ENCODE measurements at places on chromosomes 11 and 22.
A peak's percentile ranks its signal among the peaks of the same experiment; 100 is the strongest.

DNA sequence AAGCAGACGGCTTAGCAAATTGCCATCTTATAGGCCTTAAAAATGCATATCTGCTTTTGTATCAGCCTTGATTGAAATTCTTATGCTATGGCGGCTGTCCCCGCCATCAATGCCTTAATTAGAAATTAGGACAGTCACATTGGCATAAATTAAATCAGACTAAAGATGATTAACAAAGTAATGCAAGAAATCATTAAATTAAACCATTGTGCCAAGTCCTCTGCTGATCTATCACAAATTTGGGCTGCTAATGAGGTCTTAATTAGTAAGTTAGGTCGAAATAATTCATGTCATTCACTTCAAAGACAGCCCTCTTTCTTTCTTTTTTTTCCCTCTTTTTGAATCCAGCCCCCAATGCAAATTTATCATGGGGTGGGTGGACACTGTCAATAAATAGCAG, 159.3 kb downstream of the MIAT start:
- no peak for DNase-seq

GRCh38 chr11:65419772-65420481, 2.7 kb upstream of the NEAT1 start:
- DNase-seq: peak; percentile 79

DNA sequence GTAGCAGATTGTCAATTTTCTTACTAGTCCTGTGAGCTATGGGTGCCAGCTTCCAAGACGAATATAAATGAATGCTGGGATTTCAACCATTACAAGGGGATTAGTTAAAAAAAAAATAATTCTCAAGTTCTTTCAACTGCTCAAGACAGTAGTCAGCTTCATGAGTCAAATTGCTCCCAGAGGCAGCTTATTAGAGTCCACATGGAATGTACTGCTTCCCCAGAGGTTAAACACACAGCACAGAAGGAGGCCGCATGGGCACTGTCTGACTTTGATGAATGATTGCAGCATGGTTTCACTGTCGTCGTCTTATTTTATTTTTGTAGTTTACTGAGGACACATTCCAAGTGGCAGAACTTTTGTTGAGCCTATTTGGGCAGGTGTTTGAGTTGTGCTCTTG, 563.2 kb downstream of the TMEM135 start:
- DNase-seq: no peak

DNA sequence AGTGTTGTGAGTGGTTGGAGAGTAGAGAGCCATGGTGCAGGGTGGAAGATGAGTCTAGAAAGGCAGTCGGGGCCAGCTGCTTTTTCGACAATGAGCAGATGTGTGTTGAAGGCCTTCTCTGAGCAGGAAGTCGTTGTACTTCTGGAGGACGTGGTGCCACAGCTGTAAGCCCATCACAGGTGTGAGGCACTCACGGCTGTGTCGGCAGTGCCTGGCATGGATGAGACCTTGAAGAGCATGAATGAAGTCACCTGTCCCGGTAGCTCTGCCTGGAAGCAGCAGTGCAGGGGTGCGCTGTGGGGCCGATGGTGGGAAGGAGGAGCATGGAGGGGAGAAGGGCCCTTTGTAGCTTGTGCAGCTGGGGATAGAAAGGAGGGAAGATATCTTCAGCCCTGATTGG, 165.2 kb downstream of the PKNOX2 start:
- no peak for DNase-seq

DNA sequence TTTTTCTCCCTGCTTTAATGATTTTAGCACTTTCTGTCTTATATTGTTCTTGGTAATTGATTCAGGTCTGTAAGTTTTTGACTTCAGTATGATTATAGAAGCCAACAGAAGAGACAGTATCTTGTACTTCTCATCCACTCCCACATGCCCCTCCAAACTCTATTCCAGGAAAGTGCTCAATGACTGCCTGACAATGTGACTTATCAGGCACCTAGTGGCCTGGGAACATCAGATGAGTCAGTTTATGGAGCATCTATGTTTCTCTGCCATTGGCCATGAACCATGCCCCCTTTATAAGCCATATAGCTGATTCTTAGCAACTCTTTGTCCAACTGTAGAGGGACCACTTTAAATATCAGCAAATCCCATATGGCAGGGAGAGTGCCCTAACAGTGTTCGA, 179.2 kb upstream of the MTMR2 start:
- no peak for DNase-seq

DNA sequence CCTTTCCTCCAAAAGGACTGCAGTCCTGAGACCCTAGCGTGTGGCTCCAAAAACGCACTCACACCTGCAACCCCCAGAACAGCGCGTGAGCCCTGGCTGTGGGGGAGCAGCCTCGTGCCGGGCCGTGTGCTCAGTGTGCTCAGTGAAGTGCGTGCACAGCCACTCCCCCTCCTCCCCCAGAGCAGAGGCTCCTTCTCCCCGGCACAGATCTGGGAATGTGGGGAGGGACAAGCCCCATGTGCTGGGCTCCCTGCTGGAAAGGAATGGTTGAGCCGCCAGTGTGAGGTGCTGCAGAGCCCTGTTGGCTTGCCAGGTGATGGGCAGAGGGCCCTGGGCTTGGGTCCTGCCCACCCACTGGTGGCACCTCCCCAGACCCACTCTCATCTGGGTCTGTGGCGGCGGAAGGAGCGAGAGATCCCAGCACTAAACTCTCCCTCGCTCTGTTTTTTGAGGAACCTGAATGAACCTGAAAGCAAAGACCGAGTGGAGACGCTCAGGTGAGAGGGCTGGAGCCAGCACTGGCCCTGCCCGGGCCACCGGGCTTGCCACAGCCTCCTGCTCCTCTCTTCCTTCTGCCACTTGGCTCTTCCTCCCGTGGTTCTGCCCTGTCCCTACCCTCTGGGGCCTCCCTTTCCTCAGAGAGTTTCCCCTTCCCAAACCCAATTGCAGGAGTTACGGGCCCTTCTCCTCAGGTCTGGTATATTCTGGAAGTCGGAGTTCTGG, 9.0 kb downstream of the RCOR2 start:
- no peak for DNase-seq

- no peak for DNase-seq
These were observed 13.7 kb upstream of the GNB1L start for GRCh38 chr22:19868333-19868732.

- DNase-seq: no peak
These were observed at the start of gene NAALAD2 for GRCh38 chr11:90134478-90135003. Gene NAALAD2, plus strand, starts transcription at chr11:90134663. Its CDS starts 96 bp downstream, at chr11:90134759.

GRCh38 chr22:20552443-20553401, 45.3 kb downstream of the MED15 start:
- DNase-seq: no peak

DNA sequence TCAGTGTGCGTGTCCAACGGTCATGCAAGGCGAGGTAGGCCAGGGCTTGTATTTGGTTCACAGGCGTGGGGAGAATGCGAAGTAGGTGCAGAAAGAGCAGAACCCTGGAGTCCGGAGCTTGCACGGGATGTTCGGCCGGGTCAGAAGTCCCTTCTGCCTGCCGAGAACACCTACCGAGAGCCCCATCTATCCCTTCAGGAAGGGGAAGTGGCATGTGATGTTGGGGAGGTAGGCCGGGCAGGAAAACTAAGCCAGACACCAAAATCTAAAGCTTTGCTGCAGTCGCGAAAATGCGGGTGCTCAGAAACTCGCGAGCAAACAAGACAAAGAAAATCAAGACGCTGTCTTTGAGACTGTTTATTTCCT, 435 bp upstream of the TAF6L start:
- no peak for DNase-seq

DNA sequence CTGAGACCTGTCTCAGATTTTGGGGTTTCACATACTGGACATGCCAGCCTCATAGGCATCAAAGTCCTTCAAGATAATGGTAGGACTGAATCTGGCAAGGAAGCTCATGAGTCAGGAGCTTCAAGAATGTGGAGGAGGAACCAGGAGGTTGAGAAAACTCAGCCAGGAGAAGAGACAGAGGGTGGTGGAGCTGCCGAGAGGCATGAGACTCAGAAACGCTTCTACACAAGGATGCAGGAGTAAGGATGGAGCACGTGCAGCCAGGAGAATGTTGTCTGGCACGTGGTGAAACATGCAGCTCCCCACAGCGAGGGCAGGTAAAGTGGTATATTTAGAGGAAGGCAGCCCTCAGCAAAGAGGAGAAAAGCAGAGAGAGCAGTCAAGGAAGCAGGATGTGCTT, 148.7 kb upstream of the ISX start:
- DNase-seq: no peak

- no peak for DNase-seq
These were observed 22.0 kb downstream of the MFNG start for GRCh38 chr22:37464181-37464580.

DNA sequence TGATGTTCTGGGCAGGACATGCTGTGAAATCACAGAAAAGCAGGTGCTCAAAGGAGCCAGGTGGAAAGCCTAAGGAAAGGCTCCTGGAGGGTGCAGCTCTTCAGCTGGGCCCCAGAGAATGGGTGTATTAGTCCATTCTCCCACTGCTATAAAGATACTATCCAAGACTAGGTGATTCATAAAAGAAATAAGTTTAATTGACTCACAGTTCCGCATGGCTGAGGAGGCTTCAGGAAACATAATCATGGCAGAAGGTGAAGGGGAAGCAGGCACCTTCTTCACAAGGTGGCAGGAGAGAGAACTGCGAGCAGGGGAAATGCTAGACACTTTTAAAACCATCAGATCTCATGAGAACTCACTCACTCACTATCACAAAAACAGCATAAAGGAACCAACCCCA, 43.1 kb upstream of the DEUP1 start:
- DNase-seq: no peak

- no peak for DNase-seq
These were observed 723.3 kb downstream of the NTM start for GRCh38 chr11:132093536-132094259.

GRCh38 chr11:130829920-130830511, 86.3 kb downstream of the SNX19 start:
- DNase-seq: no peak

GRCh38 chr11:88950975-88951374, 114.8 kb downstream of the GRM5 start:
- DNase-seq: no peak

- no peak for DNase-seq
These were observed 73.2 kb downstream of the FAT3 start for GRCh38 chr11:92297567-92298553.

GRCh38 chr11:108708173-108708572, 43.3 kb downstream of the DDX10 start:
- DNase-seq: no peak

DNA sequence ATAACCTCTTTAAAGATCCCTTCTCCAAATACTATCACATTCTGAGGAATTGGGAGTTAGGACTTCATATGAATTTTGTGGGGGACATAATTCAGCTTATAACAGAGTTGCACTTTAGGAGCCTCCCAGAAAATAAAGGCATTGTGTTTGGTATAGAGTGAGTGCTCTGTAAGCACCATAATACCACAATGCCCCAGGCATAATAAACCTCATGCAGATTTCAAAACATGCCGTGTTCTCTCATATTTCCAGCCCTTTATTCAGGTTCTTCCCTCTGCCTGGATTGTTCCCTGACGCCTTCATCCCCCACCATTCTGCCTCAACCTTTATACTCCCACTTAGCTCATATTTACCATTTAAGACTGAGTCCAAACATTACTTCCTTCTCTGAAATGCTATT, 398.8 kb upstream of the FAT3 start:
- DNase-seq: no peak

GRCh38 chr11:32581556-32581955, 2.1 kb upstream of the EIF3M start:
- no peak for DNase-seq

DNA sequence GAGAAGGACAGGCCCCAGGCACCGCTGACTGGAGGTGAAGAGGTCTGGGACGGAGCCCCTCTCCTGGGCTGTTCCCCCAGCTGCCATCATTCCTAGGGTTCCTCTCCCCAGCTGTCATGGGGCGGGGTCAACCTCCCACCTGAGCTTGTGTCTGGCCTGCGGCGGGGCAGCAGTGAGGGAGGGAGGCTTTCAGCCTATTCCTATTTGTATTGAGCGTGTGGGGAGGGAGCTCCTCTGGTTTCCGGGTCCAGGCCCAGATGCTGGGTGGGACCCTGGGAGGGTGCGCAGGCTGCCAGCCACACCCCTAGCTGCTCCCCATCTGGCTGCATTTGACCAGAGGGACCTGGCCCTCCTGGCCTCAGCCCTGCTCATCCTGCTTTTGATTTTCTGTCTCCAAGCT, 13.7 kb downstream of the TSPAN4 start:
- DNase-seq: no peak

DNA sequence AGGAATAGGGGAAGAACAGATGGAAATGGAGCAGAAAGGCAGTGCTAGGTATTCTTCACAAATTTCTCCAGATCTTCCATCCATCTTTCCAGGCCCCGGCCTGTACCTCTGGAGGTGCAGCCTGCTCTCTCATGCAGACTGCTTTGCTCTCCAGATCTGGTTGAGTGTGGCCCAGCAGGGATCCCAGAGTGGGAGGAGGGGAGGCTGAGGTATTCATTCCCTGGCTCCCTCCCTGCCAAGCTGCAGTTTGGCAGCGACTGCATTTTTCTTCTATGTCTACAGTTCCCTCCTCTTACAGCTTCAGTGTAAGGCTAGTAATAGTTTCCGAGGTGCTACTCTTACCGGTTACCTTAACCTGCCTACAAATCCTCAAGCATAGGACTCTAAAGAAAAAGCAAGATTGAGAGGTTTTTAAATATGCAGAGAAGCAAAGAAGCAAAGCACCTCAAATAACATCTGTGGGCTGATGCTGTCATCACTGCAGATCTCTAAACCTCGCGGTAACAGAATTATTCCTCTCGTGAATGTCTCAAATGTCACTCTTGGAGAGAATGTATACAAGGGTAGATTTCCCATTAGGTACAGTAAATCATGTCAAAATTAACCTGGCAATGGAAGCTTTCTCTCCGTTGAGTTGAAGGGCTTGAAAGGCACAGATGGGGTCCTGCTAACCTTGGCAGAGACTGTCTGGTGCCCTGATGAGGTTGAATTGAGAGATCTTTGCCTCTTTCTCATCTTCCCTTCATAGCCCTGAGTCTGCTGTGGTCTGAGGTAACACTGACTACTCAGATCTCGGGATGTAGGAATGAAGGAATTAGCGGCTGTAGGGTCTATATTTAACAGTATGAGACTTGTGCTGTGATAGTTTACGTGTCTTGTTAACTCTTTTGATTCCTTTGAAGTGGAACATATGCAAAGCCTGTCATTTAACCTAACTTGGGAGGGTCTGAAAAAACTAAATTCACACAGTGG, 297.9 kb upstream of the C11orf87 start:
- peak; percentile 6 for DNase-seq

DNA sequence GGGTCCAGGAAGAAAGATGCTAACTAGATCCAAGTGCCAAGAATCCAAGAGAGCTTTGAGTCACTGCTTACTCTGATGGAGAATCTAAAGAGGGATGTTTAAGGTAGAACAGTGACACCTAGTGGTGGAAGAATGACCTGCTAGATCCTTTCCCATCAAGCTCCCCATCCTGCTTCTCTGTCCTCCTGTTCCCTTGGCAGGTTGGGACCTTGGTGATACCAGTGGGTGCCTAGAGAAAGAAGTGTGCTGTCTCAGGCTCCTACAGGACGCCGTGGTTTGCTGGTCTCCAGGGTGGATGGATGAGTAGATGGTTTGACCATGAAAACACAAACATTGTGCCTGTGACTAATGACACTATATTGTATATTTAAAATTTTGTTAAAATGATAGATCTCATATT, 383.7 kb downstream of the TMEM135 start:
- DNase-seq: no peak
